ENCODE measurements at places on chromosomes 12 and 14.

DNA sequence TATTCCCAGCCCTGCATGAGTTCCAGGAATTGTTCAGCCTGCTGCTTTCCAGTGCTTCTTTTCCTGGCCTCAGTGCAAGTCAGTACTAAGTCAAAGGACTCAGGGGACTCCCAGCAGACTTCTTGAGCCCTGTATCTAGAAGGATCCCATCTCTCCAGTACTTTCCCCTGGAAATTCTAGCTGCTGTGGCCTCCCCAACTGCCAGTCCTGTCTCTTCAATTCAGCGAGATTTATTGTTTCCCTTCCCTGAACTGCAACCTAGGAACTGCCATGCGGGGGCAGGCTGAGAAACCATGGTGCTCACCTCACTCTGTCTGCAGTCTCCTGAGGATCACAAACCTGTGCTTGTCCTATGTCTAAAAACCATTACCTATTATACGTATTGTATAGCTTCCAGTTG, 31.8 kb downstream of the ZNF605 start:
- no peak for DNase-seq

DNA sequence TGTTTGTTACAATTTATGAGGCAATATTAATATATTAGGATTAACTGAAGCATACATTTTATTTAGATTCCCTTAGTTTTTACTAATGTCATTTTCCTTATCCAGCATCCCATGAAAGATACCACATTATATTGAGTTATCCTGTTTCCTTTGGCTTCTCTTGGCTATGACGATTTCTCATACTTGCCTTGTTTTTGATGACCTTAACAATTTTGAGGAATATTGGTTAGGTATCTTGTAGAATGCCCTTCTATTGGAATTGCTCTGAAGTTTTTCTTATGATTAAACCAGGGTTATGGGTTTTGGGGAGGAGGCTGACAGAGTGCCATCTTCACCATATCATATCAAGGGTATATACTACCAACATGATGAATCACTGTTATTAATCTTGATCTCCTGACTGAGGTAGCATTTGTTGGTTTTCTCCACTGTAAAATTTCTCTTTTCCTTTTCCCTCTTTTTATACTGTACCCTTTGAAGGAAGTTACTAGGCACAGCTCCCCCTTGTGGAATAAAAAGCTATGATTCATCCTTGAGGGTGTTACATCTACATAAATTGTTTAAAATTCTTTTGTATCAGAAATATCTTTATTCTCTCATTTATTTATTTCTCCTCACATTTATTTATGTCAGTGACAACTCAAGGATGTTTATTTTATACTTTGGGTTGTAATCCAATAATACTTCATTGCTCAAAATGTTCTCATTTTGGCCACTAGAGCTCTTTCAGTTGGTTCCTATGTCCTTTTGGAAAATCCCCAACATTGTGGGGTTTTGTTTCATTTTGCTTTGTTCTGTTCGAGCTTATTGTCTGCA, 239.0 kb downstream of the SLC16A7 start:
- DNase-seq = no peak

GRCh38 chr12:92378682-92379479, 233.2 kb upstream of the BTG1 start:
- DNase-seq = no peak

DNA sequence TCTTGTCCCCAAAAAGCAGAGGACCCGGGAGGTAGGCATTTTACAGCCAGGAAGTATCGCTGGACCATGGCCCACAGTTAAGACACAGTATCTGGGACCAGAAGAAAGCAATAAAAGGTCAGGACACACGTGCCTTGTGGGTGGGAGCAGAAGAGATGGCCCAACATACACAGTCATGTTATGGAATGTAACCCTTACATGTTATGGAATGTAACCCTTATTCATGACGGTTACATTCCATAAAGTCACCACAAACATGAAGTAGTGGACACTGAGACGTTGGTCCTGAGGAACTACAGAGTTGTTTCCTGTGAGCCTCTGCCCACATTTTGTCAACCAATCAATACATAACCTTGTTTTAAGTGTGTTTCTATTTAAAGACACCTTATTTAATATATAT, 285.6 kb upstream of the FKBP4 start:
- DNase-seq = no peak

GRCh38 chr12:3313066-3313465, 177.9 kb upstream of the PRMT8 start:
- no peak for DNase-seq

DNA sequence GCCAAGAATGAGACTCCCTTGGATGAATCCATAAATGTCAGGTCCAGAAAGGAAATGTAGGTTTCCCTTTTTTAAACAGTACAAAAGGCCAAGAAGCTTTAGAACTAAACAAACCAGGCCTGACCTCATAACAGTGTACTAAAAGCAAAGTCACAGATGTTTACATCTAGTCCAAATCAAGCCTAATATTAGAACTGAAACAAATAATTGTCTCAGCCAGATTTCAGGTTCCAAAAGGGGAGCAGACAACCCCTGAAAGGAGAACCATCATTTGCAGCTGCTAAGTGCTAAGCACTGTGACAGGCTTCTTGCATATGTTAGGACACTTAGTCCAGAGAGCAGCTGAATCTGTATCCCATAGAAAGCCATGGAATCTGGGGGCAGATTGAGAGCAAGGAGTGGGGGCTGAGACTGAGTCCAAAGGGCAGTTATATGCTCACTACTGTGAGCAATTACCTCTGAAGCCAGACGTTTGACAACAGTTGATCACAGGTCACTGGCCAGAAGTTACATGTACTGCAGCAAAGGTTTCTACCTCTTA, 90.1 kb downstream of the STXBP6 start:
- no peak for DNase-seq
